T-helper 9 cell (primary cell): ENCODE measurements at places on chromosomes 3 and 15.

DNA sequence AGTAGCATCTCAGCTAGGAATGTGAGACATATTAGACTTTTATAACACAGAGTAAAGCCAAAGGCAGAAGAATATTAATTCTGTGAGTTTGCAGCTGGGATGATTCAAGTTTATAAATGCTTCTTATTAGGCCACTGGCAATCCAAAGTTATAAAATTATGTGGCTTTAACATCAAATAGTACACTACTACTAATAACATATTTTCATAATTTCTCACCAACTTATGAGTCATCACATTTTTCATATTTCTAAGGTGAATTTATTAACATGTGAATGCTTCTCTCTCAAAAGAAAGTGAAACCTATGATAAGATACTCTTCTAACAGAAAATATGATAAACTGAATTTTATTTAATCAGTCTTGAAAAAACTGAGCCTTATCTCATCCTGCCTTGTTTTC lies 1348.2 kb upstream of the ALCAM start:
- DNase-seq = no peak

GRCh38 chr3:49104427-49105291 lies at the start of gene QARS1:
Gene QARS1 (minus strand): TSS chr3:49104757. CDS start chr3:49104733, 24 bp downstream.
- peak; percentile 78 for DNase-seq

- DNase-seq = no peak
These were observed 6.7 kb upstream of the SEC11A start for GRCh38 chr15:84722628-84723027.

- DNase-seq = no peak
These were observed 9.9 kb upstream of the BRPF1 start for GRCh38 chr3:9721700-9722060.

- no peak for DNase-seq
These were observed 342.1 kb upstream of the GRM7 start for GRCh38 chr3:6518709-6519345.

DNA sequence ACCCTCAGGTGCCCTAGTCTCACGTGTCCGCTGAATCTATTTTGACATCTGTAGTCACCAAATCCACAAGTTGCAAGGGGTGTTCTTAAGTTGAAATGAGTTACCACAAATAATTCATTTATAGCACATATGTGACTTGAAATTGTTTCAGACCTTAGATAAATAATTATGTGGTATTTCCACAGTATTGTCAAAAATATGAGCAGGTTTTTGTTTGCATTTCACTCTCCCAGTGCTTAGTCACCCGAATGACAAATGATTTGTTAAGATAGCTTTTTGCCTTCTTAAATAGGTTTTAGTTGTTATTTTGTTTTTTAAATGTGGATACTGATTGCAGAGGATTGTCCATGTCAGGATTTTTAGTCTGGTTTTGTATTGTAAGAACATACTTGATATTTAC lies 2.6 kb downstream of the MFSD1 start:
- no peak for DNase-seq

GRCh38 chr3:10277115-10277625 lies 15.6 kb downstream of the GHRL start:
- no peak for DNase-seq

DNA sequence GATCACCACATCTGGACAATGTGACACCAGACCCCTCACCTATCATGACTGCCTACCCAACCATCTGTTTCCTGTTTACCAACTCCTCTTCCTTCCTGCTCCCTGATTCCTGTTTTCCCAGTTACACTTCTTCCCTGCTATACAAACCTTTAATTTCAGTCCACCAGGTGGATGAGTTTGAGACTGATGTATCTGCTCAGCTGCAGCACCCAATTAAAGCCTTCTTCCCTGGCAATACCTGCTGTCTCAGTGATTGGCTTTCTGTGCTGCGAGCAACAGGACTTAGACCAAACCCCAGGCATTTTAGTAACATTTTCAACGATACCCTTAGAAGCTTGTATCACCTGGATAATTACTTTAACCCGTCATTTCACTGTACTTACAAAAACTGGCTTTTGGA lies 968.2 kb upstream of the NR2F2 start:
- DNase-seq = no peak

GRCh38 chr3:169152319-169152718 lies 511.2 kb downstream of the MECOM start:
- DNase-seq = no peak

DNA sequence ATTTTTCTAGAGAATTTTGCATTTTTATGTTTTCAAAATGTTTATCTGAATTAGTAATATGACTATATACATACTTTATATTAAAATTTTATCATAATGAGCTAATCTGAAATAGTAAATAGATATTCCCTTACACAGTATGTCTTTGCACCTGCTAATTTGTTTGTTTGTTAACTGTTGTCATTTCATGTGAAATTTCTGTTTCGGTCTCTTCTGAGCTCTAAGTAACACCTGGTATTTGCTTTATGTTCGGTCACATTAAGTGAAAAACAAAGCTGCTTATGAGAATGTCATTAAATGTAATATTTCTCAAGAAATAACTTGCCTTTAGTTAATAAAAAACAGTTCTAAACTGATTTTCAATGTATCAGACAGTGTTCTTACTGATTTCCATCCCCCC lies 61.1 kb downstream of the FNDC3B start:
- DNase-seq = no peak
